ENCODE measurements at places on chromosomes 7 and 10.

- DNase-seq, result no peak
Observed at GRCh38 chr10:118926903-118927302, 102.6 kb upstream of the NANOS1 start.

DNA sequence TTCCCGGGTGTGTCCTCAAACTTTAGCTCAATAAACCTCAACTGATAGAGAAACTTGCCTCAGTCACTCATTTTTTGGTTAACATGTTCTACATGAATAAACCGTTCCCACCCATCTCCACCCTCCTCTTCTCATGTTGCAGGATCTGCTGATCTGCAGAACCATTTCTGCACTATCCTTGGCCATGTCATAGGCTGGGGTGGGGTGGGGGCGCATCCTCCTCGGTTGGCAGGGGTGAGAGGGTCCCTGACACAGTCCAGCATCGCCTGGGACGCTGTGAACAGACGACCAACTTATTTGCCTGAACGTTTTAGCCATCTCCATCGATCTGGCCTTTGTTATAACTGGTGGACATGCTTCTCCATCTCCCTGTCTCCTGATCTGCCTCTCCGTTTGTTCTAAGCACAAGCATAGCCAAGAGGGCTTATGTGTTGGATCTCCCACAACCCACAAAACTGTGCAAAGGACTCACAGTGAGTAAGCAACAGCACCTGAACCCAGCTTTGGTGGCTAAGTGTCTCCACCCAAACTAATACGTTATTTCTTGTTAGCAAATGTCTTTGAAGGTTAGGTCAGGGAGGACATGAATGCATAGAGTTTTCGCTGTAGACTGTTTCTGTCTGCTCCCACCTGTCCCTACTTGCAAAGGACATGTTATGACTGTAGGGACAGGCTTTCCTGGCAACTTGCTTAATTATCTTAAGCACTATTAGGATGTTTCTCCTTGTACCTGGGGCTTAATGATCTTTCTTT, 51.7 kb downstream of the PRKCQ start:
- no peak for DNase-seq

DNA sequence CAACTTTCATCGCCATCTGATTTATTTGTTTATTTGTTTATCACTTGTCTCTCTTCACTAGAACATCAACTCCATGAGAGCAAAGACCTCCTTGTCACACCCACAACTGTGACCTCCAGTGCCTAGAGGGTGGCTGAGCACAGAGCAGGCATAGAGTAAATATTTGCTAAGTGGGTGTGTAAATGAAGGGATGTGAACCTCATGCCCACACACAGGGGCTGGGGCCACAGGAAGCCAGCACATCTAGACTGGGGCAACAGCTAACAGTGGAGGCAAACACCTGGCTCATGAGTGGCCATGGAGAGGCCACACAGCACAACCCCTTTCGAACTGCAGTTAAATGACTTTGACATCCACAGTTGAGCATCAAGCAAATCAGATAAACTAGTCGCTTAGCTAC, 39.8 kb downstream of the AKR1B1 start:
- no peak for DNase-seq

DNA sequence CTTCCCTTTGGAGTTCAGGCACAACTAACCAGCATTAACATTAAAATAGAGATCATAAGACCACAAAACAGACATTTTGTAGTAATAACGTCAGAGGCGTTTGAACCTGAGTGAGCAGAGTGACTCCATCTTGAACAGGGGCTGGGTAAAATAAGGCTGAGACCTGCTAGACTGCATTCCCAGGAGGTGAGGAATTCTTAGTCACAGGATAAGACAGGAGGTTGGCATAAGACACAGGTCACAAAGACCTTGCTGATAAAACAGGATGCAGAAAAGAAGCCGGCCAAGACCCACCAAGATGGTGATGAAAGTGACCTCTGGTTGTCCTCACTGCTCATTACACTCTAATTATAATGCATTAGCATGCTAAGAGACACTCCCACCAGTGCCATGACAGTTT, 493.2 kb upstream of the AUTS2 start:
- DNase-seq, result no peak

- no peak for DNase-seq
Observed at GRCh38 chr10:70115948-70116682, 16.5 kb downstream of the AIFM2 start.

GRCh38 chr10:67112765-67113164, 186.9 kb downstream of the LRRTM3 start:
- no peak for DNase-seq

- no peak for DNase-seq
Observed at GRCh38 chr10:102660888-102661657, 16.8 kb downstream of the TRIM8 start.

GRCh38 chr7:2582006-2582735, 23.4 kb downstream of the IQCE start:
- DNase-seq, result no peak

DNA sequence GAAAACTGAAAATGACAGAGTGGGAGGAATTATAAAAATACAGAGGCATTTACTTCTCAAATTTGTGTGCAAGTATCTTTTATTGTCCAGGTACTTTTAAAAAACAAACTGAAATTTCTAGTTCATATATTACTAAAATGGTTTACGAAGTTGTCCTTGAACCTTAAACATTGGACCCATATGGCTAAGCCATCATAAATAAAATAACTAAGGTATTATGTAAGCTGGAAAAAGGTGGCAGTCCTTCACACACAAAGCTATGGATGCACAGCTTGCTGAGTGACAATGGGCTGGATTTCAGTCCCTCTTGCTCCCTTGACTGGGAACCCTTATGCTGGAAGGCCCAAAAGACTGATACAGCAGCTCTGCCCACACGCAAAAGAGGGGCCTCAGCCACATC, 66.1 kb downstream of the COBL start:
- DNase-seq, result no peak

GRCh38 chr10:133318494-133319127, 9.9 kb downstream of the ZNF511 start:
- DNase-seq, result no peak

- no peak for DNase-seq
Observed at GRCh38 chr7:85655252-85655651, 468.4 kb upstream of the SEMA3D start.

DNA sequence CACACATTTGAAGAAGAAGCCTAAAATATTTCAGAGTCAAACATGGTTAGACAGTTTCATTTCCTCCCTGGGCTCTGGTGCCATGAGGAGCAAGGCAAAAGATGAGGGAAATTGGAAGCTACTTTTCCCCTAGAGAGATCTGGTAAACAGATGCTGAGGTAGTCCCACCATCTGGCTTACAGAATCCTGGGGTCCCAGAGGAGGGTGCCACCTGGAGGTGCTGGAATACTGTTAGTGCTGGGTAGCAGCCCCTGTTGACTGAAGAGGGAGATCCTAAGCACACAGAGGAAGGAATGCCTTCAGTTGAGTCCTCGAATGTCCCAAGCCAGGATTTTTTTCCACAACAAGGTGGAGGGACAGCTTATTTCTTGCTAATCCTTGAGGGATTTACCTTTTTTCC, 160.1 kb downstream of the FZD1 start:
- DNase-seq, result no peak

DNA sequence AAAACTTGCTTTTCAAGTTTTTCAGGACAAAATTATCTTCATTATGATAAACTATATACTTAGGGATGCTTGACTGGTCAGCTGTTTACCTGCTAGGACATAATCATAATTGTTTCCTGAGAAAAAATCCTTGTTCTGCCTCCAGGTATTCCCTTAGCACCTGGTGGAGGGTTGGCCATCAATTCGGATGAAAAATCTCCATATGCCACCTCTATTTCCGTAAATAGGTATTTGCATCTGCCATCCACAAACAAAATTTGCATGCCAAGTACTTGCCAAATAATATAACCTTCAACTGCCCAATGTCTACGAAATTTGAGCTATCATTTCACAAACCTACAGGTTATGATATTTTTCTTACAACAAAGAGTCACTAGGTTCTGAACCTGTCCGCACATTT, 126.2 kb downstream of the RNF133 start:
- no peak for DNase-seq

- no peak for DNase-seq
Observed at GRCh38 chr10:94602729-94603515, 57.3 kb downstream of the HELLS start.

DNA sequence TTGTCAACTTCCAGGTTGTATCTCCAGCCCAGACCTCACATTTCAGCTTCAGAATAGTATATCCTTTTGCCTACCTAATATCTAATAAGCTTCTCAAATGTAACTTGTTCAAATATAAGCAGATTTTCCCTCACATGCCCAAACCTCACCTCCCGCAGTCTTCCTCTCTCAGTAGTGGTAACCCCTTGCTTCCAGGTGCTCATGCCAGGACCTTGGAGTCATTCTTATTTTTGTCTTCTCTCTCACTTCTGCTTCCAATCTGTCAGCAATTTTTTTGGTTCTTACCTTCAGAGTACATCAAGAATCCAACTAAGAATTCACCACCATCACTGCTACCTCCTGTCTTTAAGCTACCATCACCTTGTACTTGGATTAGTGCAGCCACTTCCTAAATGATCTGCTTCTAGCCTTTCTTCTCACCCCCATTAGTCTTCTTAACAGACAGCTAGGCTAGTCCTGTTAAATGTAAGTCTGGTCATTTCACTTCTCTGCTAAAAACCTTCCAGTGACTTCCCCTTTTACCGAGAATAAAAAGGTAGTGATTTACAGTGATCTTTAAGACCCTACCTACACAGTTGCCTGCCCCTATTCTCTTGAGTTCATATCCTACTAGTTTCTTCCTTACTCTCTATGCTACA, 14.0 kb downstream of the ANKIB1 start:
- DNase-seq, result no peak

DNA sequence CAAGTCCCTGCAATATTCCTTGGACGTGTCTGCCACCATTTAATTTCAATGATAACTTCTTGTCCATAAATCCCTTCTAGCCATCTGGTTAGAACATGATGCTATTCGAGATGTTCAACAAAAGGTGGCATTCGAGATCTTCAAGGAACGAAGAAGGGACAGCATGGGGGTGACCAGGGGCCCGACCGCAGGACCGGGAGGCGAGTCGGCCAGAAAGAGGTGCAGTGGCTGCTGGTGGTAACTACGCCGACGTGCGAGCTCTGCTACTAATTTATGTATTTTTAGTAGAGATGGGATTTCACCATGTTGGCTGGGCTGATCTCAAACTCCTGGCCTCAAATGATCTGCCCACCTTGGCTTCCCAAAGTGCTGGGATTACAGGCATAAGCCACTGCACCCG, 4.7 kb downstream of the OPTN start:
- no peak for DNase-seq

GRCh38 chr10:122658356-122659049, 41.1 kb downstream of the C10orf120 start:
- DNase-seq, result no peak

- no peak for DNase-seq
Observed at GRCh38 chr10:120131183-120131582, 238.7 kb downstream of the SEC23IP start.

DNA sequence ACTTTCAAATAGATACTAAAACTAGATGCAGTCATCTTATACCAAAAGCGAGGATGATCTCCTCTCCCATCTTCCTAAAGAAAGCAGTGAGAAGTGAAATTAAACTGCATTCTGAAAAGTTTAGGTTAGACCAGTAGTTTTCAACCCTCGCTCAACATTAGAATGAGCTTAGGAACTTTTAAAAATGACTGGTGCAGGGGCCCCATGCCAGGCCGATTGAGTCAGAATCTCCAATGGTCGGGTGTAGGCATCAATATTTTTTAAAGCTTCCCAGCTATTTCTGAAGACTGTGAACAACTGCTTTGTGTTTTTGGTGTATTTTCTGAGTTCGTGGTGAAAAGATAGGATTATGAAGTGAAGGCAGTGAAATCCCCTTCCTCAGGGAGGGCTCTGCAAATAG, 146.0 kb downstream of the VTI1A start:
- DNase-seq, result no peak

DNA sequence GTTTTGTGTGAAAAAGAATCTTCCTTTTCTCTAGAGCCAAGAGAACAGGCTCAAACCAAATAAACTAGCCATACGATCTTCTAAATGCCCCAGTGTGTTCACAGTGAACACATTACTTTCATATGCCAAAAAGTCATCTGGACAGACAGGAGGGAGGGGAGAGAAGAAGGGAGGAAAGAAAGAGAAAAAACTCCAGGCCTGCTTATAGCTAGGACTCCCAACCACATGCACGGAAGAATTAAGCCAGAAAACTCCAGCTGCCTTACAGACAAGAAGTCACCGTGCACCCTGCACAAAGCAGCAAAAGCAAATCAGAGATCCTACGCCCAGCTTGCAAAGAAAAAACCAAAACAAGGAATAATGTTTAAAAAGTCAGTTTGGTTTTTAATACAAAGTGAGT, 34.3 kb downstream of the SNX8 start:
- no peak for DNase-seq

DNA sequence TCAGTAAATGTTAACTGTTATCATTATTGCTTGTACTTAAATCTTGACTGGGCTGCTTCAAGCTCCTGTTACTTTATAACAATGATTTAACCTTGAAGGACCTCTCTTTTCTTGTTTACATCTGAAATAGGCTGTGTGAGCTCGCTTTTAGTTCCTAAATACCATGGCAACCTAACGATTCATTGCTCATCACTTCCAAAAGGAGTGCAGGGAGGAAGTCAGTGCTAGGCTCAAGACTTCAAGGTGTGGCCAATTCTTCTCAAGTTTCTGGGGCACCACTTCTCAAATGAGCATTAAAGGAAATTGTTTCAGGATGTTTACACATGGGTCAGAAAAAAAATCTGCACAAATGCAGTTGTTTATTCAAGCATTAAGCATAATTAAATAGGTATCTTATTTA, 284.2 kb downstream of the MTERF1 start:
- DNase-seq, result no peak

DNA sequence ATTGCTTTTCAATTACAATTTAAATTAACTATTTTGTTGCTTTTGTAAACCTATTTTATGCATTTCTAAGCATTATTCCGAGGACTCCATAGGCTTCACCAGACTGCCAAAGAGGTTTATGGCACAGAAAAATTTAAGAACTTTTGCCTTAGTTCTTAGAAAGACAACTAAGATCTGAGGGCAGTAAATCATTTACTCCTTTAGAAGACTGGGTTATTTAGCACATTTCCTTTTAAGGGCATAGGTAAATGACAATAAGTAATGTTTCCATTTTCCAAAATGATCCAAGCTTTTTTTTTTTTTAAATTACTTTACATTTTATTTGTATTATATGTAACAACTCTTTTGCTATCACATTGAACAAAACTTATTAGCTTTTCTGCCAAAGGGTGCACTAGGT, 15.0 kb upstream of the STEAP4 start:
- DNase-seq, result no peak

All from COLO829 (cell line).